Metanephros (tissue), 2 donors: ENCODE measurements at places on chromosomes 13 and 19. TPM values are rescaled to one million over a fixed set of nuclear protein-coding genes. Genes with fewer than 3 reads are reported as not detected.

Gene CCDC61
- total RNA-seq = 12.9 TPM

Gene OVOL3
- total RNA-seq = not detected

Gene LYPD3
- 0.70 TPM for total RNA-seq

Gene GAPDHS
- total RNA-seq = not detected
